ENCODE measurements at places on chromosomes 3 and 15.
A peak's percentile ranks its signal among the peaks of the same experiment; 100 is the strongest.

DNA sequence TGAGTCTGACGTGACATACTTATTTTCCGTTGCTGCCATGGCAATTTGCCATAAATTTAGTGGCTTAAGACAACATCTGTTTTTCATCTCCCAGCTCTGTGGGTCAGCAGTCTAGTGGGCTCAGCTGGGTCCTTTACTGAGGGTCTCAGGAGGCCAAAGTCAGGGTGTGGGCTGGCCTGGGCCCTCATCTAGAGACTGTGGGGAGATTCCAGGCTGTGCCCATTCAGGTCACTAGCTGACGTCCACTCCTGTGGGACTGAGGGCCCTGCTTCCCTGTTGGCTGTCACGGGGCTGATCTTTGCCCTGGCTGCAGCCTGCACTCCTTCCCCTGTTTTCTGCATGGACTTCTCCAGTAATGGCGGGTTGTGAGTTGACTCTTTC is 19.1 kb downstream of the FGD5 start:
- DNase-seq, result peak; percentile 80

GRCh38 chr3:146625186-146625775 is 20.1 kb upstream of the PLSCR5 start:
- DNase-seq, result no peak

DNA sequence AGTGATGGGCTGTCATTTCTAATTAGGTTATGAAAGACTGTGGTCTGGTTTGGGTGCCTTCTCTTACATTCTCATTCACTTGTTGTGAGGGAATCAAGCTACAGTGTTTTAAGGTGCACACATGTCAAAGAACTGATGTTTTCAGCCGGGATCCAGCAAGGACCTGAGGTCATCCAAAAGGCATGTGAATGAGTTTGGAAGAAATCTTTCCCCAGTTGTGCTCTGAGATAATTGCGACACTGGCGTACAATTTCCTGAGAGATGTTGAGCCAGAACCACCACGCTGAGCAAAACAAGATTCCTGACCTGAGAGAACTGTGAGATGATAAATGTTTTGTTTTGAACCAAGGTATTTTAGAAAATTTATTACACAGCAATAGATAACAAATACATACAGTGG is 295.3 kb upstream of the SLITRK3 start:
- no peak for DNase-seq

GRCh38 chr3:145959457-145960088 is 201.4 kb downstream of the PLOD2 start:
- no peak for DNase-seq

GRCh38 chr15:73699249-73700040 is 15.3 kb downstream of the CD276 start:
- DNase-seq, result peak; percentile 72

DNA sequence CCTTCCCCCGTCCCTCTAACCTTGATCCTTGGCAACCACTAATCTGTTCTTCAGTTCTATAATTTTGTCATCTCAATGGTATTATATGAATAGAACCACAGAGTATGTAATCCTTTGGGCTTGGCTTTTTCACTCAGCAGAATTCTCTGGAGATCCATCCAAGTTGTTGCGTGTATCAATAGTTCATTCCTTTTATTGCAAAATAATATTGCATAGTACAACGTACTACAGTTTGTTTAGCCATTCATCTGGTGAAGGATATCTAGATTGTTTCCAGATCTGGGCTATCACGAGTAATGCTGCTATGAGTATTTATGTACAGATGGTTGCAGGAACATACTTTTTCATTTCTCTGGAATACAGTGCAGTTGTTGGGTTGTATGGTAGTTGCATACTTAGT is 76.2 kb downstream of the PLXNA1 start:
- DNase-seq, result no peak

- no peak for DNase-seq
Measured at GRCh38 chr15:101810876-101811275, 1.1 kb upstream of the OR4F15 start.

DNA sequence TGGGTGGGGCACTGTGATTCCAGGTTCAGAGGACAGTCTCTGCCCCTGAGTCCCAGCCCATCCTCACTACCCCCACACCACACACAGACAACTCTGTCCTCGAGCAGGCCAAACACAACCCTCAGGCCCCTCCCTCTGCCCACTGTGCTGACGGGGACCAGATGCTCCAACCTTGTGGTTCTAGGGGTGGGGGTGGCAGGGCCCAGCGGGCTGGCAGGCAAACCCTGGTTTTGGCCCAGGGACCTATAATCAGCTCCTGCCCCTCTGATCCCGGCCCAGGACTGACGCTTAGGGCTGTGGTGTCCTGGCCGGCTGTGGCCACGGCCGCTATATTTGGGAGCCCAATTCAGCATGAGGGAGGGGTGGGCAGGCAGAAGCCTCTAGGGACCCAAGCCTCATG is 5.0 kb upstream of the MYL3 start:
- no peak for DNase-seq

DNA sequence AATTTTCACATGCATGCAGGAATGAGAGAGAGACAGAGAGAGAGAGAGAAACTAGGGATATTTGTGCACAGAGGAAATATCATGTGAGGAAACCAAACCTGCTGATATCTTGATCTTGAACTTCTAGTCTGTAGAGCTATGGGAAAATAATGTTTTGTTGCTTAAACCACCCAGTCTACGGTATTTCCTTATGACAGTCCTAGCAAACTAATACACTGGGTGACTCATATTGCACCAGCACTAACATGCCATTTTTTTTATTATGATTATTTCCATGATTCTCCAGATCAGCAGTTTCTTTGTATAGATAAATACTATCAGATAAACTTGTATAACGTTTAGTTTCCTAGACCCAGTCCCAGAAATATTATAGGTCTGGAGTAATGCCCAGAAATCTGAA is 1259.0 kb downstream of the ZPLD1 start:
- DNase-seq, result no peak

DNA sequence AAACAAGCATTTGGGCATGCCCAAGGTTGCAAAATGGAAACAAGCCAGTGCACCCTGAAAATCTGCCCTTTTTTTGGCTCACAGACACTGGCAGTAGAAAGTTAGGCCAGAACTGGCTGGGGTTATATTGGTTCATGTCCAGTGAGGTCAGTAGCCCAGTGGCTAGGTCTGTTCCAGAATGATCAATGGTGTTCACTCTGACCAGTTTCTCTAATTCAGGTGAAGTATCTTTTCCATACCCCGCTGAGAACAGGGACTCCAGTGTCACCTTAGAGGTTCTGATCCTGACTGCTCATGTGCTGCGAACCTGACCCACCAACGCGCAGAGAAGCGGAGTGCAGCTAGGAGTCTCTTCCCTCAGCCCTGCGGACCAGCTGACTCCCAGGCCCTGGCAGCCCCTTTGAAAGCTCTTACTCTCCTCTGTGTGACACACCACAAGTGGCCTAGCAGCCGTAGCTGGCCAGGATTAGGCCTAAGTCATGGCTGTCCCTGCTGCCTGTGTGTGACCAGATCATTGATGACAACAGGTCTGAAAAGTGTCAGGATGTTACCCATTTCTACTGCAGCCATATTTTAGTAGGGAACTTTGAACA is 123.5 kb downstream of the GHSR start:
- DNase-seq, result no peak

DNA sequence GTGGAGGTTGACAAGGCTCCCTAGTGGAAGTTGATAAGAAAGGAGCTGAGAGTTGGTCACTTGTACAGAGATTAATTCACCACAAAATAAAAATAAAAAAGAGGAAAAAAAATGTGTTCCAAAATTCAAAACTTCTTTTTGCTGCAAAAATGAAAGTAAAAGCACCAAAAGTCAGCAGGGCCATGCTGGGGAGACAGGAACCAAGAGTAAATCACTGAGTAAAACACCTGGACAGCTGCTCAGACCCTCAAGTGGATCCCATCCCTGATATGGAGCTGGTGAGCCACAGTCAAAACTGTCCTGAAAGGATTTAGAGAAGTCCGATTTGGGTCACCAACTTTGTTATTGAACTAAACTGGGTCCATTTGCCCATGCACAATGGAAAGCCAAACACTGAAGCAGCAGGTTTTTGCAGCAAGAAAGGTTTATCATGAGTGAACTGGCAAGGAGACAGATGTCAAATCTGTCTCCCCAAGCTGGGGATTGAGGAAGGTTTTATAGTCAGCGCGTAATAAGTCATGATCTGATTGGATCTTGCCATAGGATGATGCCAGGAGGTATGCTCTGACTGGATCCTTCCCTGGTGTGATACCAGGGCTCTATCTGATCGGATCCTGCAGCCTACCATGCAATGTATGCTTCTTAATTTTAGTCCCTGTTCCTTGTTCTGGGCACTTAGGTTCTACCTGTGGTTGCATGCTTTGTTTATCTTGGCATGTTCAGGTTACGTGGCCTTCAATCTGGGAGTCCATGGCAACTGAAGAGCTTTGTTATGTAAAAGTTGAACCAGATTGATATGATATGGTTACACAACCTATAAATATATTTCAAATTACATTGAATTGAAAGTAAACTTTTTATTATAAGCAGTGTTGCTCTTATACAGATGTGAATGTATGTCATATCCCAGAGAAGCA is 313.2 kb downstream of the POLQ start:
- no peak for DNase-seq

DNA sequence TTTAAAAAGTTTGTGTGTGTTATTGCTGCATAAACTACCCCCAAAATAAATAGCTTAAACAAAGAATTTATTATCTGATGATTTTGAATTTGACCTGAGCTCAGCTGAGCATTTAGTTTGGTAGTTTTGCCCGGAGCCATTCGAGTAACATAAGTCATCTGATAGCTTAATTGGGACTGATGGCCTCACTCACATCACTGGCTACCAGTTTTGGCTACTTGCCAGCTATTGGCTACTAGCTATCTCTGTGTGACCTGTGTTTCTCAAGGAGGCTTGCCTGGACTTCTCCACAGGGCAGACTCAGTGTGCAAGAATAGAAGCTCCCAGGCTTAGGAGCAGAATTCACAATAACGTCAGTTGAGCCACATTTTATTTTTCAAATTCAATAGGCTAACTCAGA is 9.0 kb downstream of the CNTN3 start:
- no peak for DNase-seq

GRCh38 chr3:152486364-152486763 is 217.6 kb downstream of the MBNL1 start:
- DNase-seq, result no peak

DNA sequence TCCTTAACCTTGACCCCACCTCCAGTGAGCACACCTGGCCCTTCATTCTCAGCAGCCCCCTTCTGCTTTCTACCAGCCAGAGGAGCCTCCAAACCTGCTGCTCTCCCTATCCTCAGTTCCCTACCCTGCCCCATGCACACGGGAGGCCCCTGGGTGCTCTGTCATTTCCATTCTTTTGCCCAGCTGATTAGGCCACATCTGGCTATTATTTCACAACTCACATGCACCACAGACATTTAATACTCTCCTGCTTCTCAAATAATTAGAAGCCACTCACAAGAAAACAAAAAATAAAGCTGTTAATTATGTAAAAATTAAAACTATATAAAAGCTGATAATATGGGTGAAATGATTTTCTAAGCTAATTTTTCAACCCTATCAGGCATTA is 50.7 kb downstream of the MYLK start:
- DNase-seq, result no peak

DNA sequence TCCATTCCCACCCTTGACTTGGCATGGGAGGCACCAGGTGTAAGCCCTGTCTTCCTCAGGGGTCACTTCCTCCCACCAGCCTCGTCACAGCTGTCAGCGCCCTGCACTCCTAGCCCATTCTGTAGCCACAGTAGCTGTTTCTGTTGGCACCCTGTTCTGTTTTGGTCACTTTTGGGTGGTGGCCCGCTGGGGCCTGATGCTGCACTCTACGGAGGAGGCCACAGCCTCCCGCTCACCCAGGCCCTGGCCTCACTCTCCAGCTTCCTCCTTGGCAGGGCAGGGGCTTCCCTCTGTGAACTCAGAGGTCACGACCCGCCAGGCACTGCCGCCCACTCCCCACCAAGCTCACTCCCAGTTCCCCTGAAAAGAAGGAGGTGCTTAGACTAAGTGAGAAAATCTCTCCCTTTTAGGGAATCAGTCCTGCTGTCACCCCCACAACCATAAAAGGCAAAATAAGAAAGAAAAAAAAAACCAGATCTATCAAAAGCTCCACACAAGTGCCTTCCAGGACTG is 68.4 kb downstream of the MGLL start:
- peak; percentile 76 for DNase-seq

DNA sequence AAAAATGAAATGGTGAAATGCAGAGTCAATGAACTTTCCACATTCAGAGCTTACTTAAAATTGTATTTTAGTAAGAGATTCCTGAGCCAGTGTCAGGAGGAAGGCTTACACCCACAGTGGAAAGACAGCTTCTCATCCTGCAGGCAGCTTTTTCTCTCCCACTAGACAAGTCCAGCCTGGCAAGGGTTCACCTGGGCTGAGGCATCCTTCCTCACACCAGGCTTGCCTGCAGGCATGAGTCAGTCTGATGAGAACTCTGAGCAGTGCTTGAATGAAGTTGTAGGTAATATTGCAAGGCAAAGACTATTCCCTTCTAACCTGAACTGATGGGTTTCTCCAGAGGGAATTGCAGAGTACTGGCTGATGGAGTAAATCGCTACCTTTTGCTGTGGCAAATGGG is 3.1 kb downstream of the CCR4 start:
- DNase-seq, result peak; percentile 14

GRCh38 chr3:196236223-196236622 is 19.9 kb downstream of the SLC51A start:
- no peak for DNase-seq

DNA sequence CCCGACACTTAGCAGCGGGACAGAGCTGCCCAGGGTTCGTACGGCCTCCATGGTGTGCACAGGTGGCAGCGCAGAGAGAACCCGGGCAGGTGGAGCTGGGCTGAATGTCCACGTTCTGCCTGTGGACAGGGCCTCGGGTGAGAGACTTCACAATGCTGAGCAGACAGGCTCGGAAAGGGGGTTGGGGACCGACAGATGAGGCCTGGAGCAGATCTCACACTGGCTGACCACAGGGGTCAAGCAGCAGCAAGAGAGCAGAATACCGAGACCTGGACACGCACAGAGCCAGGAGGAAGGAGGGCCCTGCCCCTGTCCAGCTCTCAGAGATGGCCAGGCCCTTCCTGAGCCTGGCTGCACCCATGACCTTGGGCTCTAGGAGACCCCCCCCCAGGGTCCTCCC is 83.0 kb downstream of the VGLL4 start:
- peak; percentile 76 for DNase-seq

- peak; percentile 76 for DNase-seq
Measured at GRCh38 chr3:184261854-184262763, 756 bp upstream of the CAMK2N2 start.

DNA sequence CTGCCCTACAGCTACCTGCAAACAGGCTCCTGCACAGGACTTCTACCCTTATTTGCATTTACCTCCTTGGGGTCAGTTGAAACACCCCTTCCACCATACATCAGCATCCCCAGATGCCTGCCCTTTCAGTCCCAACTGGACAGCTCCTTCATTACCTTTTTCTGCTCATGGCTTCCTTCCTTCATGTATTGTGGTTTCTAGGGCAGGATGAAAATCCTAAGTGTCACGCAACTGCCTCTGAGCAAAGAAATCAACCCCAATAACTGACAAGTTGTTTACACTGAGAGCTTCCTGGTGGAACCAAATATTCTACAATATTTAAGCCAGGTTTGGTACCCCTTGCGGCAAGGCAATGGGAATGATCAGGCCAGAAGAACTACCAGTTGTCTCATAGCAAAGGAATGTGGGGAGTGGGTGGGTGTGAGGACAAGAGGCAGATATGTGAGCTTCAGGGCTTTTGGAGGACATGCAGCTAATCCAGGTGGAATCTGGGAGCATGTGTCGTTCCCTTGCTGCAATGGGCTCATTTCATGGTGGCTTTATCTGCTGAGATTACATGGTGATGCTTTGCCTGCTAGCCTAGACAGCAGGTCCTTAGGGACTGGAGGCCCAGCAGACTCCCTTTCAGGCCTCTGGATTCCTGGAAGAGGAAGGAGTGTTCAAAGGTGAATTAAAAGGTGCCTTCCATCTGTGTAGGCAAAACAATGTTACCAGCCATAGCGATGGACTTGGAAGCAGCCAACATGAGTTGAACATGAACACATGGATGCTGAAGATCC is 34.9 kb downstream of the PPCDC start:
- DNase-seq, result no peak

Data from posterior vena cava (tissue), 2 donors.